Caki2 (cell line): ENCODE measurements at places on chromosomes 3 and 15. TPM values are rescaled to one million over a fixed set of nuclear protein-coding genes. Genes with fewer than 3 reads are reported as not detected.

The C3orf33 gene
- 2.7 and 6.7 TPM in 2 replicates for total RNA-seq

The FBXO40 gene
- total RNA-seq = not detected in 2 replicates

The RPL39L gene
- 76.5 and 111 TPM in 2 replicates for total RNA-seq

The AADAC gene
- total RNA-seq = not detected in 2 replicates

The GPR156 gene
- total RNA-seq = 0.93 TPM in 1 of 2 replicates, not detected in the other

The TIMP4 gene
- 9.8 and 10.5 TPM in 2 replicates for total RNA-seq

The LACTB gene
- total RNA-seq = 10.1 and 20.2 TPM in 2 replicates

The KCNMB3 gene
- 2.3 and 5.1 TPM in 2 replicates for total RNA-seq

The CLRN1 gene
- total RNA-seq = not detected in 2 replicates

The AGBL1 gene
- not detected in 2 replicates for total RNA-seq

The CPB1 gene
- not detected in 2 replicates for total RNA-seq

The KLF15 gene
- total RNA-seq = not detected in 2 replicates

The CPLX3 gene
- not detected in 2 replicates for total RNA-seq

The SI gene
- not detected in 2 replicates for total RNA-seq

The HYKK gene
- 0.84 and 7.6 TPM in 2 replicates for total RNA-seq

The ERICH6 gene
- not detected in 2 replicates for total RNA-seq

The NANOGP8 gene
- total RNA-seq = not detected in 2 replicates

The CXCR6 gene
- total RNA-seq = not detected in 2 replicates

The PAQR9 gene
- total RNA-seq = 0.03 TPM in 1 of 2 replicates, not detected in the other
